ENCODE measurements at places on chromosomes 4 and X.

GRCh38 chrX:101160001-101160400 lies 59.6 kb upstream of the DRP2 start:
- DNase-seq = no peak

DNA sequence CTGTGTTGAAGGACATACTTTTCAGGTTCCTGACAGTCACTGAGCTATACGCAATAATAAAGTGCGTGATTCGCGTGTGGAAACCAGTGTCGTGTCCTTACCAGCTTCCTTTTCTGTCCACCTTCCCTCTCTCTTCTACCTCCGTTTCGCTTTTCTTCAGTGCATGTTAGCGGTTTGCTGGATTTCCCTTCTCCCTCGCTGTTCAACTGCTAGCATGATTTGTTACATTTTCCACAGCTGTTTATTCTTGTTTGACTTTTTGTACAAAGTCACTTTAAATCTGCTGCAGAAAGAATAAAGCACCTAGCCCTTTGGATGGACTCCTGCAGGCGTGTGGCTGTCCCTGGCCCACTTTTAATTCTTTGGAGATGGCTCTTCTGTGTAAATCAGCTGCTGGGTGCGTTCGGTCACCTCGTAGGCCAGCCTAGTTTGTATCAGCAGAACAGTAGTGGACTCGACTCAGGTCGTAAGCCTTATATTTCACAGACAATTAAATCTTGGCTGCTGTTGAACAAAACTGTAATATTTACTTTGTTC lies 8.9 kb upstream of the HAND2 start:
- DNase-seq = no peak

- no peak for DNase-seq
Measured at GRCh38 chr4:137521053-137521452, 11.2 kb downstream of the PCDH18 start.

DNA sequence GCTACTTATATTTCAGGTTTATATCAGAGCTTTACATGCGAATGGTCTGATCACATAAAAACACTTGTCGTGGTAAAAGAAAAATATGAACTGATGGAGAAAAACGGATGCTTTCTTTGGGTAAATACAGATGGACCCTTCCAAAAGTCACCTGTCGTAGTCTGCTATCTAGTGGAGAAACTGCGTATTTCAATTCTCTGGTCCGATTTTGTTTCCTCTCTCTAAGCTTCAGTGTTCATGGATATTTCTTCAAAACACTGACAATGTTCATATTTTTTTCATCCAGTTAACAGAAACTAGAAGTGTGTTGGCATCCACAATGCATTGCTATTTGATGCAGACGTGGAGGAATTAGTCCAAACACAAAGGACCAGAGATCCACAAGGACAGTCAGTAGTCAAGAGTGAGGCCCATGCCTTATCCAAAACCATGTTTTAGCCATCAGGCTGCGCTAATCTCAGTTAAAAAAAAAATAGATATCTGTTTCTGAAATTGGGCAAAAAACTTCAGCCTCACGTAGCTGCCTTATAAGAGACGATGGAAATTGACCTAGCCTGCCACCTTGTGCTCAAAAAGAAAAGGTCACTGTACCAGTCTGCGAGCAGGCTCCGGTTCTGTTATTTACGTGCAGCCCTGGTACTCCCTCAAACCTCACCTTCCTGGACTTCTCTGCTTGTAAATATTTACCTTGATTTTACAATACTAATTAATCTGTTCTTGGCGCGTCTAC lies 16.0 kb downstream of the MEPE start:
- no peak for DNase-seq

GRCh38 chr4:89142691-89143669 lies 31.6 kb downstream of the TIGD2 start:
- DNase-seq = no peak

GRCh38 chr4:52825460-52826090 lies 36.5 kb upstream of the RASL11B start:
- no peak for DNase-seq

DNA sequence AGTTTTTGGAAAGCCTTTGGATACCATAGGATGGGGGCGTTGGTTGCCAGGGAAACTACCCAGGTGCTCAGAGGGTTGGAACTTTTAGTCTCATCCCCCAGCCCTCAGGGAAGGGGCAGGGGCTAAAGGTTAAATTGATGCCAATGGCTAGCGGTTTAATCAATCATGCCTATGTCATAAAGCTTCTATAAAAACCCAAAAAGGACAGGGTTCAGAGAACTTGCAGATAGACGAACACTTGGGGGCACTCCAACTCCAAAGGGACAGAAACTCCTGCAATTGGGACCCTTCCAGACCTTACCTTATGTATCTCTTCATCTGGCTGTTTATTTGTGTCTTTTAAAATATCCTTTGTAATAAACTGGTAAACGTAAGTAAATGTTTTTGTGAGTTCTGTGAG lies 30.0 kb upstream of the GPR173 start:
- DNase-seq = no peak

DNA sequence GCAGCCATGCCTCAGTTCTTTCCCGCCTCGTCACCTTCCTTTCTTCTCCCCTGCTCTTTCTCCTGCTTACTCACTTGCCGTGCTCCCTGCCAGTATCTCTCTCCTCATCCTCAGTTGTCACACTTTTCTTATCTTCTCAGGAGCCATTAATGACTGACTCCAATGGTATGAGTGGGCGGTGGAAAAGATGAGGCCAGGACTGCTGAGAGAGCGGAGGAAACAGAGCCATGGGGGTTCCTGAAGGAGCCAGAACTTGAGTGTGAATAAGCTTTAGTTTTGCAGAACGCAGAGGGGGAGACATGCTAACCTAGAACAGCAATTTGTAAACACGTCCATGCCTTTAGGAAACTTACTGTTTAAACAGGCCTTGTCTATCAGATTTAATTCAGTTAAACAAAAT lies 126.5 kb downstream of the CHIC2 start:
- DNase-seq = no peak

DNA sequence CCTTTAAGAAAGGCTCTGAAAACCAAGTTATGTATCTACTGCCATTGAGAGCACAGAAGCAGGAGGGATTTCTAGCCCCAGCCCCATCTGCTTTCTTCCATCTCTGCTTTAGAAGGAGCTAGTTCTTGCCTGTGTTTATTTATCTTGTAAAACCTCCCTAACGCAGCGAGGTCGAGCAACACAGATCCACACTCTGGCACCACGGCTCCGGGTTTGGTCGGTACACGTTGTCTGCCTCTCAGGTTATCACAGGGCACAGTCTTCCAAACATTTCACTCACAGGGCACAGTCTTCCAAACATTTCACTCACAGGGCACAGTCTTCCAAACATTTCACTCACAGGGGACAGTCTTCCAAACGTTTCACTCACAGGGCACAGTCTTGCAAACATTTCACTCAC lies 69.7 kb upstream of the TLR3 start:
- no peak for DNase-seq

DNA sequence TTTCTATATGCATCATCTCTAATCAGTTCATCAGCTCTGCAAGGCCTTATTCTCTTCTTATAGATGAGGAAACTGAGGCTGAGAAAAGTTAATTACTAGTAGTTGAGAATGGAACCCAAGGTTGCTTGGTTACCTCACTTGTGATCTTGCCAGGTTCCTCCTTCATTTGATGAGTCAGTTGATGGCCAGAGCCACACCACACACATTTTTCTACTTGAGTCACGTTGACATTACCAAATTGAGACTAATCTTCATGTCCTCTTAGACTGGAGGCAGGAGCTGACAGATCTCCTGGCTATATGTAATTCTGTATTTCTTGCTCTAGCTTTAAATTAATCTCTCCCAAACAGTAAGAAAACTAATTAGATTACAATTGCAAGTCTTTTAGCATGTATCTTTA lies 428.4 kb downstream of the AFF2 start:
- no peak for DNase-seq

DNA sequence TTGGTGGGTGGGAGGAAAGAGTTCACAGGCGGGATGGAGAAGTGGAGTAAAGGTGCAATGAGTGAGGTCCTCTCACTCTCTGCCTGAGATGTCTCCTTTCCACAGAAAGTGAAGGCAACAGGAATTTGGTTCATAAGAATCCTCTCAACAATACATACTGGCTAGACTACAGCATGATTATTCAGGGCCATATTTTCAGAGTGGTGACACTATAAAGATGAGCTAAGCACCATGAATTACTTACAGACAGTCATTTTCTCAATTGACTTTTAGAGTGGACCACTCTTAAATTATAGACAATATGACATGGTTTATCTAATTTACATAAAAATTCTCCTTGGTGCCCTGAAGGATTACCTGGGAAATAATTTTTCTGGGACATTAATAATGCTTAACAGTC lies 286.1 kb upstream of the MAD2L1 start:
- no peak for DNase-seq

GRCh38 chrX:106791495-106791894 lies 11.0 kb upstream of the TBC1D8B start:
- DNase-seq = no peak

DNA sequence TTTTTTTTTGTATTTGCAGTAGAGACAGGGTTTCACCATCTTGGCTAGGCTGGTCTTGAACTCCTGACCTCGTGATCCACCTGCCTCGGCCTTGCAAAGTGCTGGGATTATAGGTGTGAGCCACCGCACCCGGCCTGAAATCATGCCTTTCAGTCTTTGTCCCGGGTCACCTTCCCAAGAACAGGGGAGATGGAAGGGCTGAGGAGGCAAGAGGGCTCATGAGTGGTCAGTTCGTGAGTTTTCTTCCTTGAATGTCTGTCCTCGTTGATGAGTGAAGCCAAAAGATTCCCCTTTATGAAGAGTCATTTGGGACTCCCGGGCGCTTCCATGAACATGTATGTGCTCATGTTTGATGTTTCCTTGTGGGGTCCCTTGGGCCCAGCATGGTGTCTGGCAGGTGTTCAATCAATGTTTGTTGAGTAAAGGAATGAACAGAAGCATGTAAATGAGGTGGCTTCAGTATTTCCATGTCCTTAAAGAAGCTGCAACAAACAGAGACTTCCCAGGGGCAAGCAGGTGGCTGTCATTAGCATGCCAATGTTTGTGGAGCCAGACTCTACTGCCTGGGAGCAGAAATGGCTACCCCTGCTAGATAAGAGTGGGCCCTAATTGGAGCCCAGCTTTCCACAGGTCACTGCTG lies 3.4 kb upstream of the SEPTIN6 start:
- DNase-seq = no peak

DNA sequence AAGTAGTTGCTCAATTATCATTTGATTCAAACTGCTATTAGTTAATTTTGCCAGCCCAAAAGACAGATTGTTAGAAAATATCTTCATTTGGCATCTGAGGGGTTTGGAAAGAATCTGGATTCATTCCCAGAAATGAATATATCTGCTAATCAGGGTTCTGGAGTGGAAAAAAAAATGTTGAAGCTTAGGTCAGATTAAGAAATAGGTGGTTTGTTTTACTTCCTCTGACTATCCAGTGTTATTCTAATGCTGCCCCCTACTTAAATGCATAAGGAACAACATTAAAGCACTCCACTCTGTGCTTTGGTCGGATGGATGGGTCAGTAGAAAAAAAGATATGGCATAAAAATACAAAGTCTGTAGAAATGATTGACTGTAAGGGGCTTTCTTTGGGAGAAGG lies 89.0 kb downstream of the LUZP4 start:
- no peak for DNase-seq

GRCh38 chr4:158530381-158530780 lies 8.7 kb downstream of the RXFP1 start:
- no peak for DNase-seq

DNA sequence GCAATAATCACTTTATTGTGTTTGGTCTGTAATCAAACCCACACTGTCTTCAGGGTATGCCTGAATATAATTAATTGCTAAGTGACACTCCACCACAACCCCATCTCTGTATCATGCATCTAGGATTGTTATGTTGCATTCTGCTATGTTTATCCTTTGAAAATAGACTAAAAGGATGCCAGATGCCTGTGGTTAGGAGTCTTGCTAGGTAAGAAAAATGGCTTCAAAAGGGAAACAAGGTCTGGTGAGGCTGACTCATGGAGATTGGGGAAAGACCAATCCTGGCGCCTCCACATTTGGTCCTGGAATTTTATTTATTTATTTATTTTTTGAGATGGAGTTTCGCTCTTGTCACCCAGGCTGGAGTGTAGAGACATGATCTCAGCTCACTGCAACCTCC lies 360.5 kb upstream of the SLC7A11 start:
- DNase-seq = no peak

GRCh38 chrX:49039598-49040375 lies 3.4 kb downstream of the TFE3 start:
- DNase-seq = peak; percentile 14

- no peak for DNase-seq
Measured at GRCh38 chr4:105127170-105127445, 19.6 kb upstream of the TET2 start.

DNA sequence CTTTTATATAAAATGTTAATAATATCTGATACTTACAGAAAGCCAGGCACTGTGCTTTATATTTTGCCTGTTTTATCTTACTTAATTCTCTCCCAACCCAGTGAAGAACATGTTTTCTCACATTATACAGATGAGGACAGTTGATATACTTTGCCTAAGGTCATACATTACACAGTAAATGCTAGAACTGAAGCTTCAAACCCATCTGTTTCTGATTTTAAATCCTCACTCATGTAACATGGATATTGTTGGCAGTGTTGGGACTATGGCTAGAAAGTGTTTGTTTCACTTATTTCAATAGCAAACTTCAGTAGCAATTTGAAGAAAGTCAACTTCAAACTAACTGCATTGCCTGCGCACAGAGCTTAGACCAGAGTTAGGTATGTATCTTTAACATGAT lies 57.4 kb downstream of the RAPGEF2 start:
- no peak for DNase-seq

- peak; percentile 37 for DNase-seq
Measured at GRCh38 chrX:136251041-136251991, at the start of gene MAP7D3. Gene MAP7D3, minus strand, starts transcription at chrX:136251400. Its CDS starts 42 bp downstream, at chrX:136251358.

DNA sequence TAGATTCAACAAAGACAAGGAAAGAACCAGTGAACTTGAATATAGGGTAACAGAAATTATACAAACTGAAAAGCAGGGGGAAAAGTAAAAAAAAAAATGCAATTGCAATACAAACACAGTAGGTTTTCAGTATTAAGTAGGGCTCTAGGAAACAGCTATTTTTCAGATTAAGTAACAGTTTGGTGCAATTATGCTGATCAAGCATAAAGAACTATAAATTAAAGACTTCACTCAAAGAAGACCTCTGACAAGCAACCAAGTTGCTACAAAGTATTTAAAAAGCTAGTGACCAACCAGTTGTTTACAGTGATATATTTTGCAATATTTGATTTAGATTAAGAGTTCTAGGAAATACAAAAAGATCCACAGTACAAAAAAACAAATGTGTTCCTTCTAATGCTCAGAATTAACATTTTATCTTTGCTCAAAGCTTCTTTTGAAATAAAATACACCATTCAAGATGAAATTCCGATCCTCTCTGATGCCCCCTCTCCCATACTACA lies 230.8 kb upstream of the FTHL17 start:
- DNase-seq = no peak

GRCh38 chrX:137427816-137428215 lies 138.1 kb upstream of the ZIC3 start:
- no peak for DNase-seq

- DNase-seq = no peak
Measured at GRCh38 chrX:80879143-80879542, 69.5 kb upstream of the BRWD3 start.

Data from stimulated activated CD8-positive, alpha-beta memory T cell treated with anti-CD3 and anti-CD28 coated beads, Interleukin-15, amount 100 ng/mL, for 4 hours (primary cell).